SHP77 (cell line): ENCODE measurements at places on chromosomes 2 and 18.

- DNase-seq, result no peak
Observed at GRCh38 chr2:230658877-230659652, 53.6 kb upstream of the CAB39 start.

DNA sequence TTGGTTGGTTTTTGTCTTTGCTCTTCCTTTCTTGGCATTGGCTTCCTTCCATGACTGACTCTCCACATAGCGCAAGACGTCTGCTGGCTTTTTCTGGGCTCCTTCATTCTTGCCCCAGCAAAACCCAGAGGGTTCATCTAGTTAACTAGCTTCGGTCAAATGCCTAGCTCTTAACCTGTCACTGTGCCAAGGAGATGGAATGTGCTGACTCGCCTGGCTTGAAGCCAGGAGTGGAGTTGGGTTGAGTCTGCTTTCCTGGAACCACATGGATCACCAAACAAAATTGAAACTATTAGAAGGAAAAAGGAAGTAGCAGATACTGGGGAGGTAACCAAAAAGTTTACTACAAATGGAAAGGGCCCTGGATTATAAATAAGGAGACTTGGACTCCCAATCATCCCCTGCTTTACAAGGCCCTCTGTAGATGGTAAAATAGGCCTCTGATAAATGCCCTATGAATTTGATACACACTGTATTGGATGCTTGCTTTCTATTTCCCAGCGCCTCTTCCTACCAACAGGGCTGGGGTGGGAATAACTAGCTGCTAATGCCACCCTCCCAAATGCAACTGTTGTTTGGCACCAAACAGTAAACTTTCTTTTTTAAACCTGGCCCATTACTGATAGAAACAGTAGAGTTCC lies 11.3 kb downstream of the MALT1 start:
- no peak for DNase-seq

DNA sequence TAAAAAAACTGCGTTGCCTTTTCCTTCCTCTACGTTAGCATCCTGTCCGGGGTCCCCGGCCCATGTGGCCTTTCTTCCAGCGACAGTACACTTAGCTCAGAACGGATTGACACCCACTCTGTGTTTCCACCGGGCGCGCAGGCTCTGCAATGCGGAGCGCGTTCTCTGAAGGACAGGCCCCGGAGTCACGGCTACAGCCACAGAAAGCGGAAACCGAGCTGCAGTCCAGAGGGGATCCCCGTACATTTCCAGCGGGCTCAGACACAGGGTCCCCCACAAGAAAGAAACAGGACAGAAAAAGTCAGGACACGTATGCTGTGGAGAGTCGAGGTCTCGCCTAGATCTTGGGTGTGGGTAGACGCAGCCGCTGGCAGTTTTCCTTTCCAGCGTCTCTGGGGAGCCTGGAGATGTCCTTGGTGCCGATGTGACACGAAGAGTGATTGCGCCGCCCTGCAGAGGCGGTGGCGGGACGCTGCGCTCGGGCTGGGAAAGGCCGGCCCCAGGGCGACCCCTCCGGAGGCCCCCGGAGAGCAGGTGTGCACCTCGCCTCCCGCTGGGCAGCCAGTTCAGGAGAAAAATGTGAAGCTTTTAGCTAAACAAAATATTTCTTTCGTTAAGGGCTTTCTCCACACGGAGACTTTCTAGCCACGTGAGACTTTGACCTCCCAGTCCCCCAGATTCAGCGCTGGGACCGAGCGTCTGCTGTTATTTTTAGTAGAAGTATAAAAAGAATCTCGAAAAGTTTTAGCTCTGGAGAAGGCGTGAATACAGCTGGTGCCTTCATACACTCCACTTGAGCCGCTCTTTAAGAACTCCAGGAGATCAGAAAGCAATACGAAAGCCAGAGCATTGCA lies 1.3 kb upstream of the ACKR3 start:
- DNase-seq, result no peak

DNA sequence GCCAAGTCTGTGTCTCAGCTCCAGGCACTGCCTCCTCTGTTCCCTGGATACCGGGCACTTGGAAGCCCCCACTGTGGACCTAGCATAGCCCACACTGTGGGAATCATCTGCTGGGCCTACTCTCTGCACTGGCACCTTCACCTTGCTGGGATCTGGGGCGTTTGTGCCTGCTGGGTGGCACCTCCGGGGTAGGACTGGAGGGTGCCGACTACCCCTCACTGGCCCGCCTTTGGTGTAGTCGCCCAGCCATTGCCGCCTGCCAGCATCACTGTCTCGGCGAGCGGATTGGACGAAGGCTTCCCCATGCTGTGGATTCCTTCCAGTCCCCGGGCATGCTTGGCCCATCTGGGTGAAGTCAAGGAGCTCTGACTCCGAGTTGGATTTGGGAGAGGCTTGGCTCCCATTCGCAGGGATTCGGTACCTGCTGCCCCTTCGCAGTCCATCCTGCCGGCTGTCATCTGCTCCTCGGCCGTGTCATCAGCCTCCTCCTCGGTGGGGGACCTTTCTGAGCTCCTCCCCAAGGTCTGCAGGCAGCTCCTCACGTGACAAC lies 180.6 kb upstream of the HDAC4 start:
- DNase-seq, result no peak

GRCh38 chr2:74458938-74459363 lies 713 bp downstream of the WBP1 start:
- no peak for DNase-seq

DNA sequence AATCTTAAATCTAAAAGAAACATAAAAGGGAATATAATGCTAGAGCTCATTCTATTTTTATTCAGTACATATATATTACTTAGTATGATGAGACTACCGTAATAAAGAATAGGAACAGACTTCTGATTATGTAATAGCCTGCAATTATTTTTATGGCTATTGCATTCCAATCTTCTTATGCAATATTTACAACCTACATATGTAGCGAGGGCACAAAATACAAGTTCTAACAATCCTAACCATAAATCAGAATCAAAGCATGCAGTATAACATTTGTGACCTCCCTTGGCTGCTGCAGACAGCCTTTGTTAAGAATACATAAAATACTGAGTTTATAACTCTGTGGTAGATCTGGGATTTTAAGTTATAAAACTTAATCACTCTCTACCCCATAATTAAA lies 177.6 kb downstream of the BABAM2 start:
- no peak for DNase-seq

DNA sequence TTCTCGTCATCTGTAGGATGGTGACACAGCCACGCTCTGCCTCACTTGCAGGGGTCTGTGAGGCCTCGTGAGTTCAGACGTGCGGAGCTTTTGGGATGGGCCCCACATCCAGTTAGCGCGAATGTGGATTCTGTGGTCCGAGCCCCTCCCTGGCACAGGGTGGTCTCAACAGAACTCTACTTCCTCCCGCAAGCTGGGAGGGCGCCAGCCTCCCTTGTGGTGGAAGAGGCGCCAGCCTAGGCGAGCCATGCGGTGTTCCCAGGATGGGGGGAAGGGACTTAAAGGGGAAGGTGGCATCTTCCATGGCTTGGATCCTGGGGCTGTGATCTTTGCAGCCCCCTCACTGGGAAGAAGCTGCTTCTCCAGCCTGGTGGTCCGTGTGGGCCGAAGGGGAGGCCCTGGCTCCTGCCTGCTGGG lies 1.4 kb downstream of the SNORC start:
- no peak for DNase-seq

DNA sequence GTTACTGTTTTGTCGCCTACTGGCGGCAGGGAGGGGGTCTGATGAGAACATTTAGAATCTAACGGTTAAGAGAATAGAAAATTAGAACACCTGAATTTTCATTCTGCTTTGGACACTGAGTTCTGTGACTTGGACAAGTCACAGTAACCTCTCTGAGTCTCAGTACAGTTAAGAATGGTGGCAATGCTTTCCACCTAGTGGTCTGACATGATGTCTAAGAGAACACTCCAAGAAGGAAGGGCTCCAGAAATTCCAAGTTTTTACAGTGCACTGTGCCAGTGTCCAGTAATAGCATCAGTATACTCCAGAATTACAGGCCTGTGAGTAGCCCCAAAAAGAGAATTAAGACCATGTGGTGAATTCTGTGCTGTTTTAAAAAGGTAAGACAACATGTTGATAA lies 174.1 kb upstream of the ZFP36L2 start:
- no peak for DNase-seq

- DNase-seq, result no peak
Observed at GRCh38 chr18:58891776-58892175, 27.1 kb downstream of the ZNF532 start.

DNA sequence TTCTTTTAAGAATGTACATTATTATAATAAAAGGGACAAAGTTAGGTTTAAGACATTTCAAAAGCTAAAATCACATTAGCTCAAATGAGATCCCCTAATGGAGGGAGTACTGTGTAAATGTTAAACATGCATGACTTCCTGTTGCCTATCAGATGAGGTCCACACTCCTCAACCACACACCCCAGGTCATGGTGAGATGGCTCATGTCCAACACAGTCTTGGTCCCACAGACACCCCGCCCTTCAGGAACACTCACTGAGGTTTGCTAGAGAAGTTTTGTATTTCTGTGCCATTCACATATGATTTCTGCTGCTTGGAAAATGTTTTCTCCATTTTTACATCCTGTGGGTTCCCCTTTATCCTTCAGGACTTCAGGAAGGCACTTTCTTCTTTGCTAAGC lies 491.0 kb downstream of the SOX11 start:
- DNase-seq, result no peak

GRCh38 chr2:233247744-233248143 lies 3.7 kb upstream of the ATG16L1 start:
- no peak for DNase-seq

- DNase-seq, result no peak
Observed at GRCh38 chr18:48308027-48308635, 101.1 kb downstream of the ZBTB7C start.

GRCh38 chr18:54739476-54739875 lies 88.8 kb upstream of the RAB27B start:
- DNase-seq, result no peak

DNA sequence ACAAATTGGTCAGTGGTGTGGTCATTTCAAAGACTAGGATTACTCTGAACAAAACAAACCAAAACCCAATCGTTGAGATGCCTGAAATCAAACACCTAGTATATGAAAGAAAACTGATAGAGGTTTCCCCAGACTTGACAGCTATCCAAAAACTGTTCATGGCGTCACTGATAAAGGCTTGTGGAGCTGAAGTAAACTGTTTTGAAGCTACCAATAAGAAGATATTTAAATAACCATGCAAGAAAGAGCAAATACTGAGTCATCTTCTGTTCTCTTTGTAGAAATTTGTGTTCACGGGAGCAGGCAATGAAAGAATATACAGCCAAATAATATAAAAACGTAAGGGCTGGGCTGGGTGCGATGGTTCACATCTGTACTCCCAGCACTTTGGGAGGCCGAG lies 7.5 kb upstream of the COLEC11 start:
- DNase-seq, result no peak

GRCh38 chr2:188404341-188405004 lies 112.8 kb downstream of the GULP1 start:
- DNase-seq, result no peak

- no peak for DNase-seq
Observed at GRCh38 chr2:46885376-46885775, 30.2 kb downstream of the MCFD2 start.
